ENCODE measurements at places on chromosomes 3 and 15. TPM values are rescaled to one million over a fixed set of nuclear protein-coding genes. Genes with fewer than 3 reads are reported as not detected.
A peak's percentile ranks its signal among the peaks of the same experiment; 100 is the strongest.

- H3K27me3 ChIP-seq: no peaks in the 10 kb centered on the region
- H3K4me3 ChIP-seq: no peak overlapping the region
- H3K4me1 ChIP-seq: no peaks in the 10 kb centered on the region
- no peak overlapping the region for H3K27ac ChIP-seq
- H3K36me3 ChIP-seq: no peaks in the 10 kb centered on the region
- no peak for DNase-seq
Measured at GRCh38 chr15:31925541-31925940, 104.8 kb upstream of the CHRNA7 start.

- H3K36me3 ChIP-seq: peaks cover 26% of the 10 kb centered on the region
- no peaks in the 10 kb centered on the region for H3K27me3 ChIP-seq
- no peaks in the 10 kb centered on the region for H3K4me1 ChIP-seq
Measured at GRCh38 chr15:44596511-44597010, 59.6 kb downstream of the EIF3J start.

DNA sequence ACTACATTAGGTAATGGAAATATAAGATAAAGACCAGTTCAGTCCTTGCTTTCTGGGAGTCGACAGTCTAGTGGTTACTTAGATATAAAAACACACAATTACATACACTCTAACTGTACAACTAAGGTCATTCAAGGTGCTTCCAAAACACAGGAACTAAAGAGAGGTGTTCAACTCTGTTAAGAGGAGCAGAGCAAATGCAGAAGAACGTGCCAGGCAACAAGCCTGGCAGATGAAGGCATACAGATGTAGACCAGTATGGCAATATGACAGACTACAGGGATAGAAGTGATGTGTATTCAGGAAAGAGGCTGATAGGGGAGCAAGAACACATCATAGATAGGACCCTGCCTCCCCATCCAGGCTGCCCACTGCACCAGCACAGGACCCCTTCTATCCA is 78.3 kb downstream of the CBLB start:
- H3K36me3 ChIP-seq: no peaks in the 10 kb centered on the region
- peaks cover 23% of the 10 kb centered on the region for H3K4me1 ChIP-seq
- H3K27me3 ChIP-seq: no peaks in the 10 kb centered on the region
- H3K4me3 ChIP-seq: no peak overlapping the region
- DNase-seq: no peak
- H3K27ac ChIP-seq: no peak overlapping the region

GRCh38 chr15:39511000-39511915 is 69.6 kb upstream of the THBS1 start:
- no peaks in the 10 kb centered on the region for H3K4me1 ChIP-seq
- H3K4me3 ChIP-seq: no peak overlapping the region
- H3K27me3 ChIP-seq: peaks cover 10% of the 10 kb centered on the region
- peaks cover 1% of the 10 kb centered on the region for H3K36me3 ChIP-seq

DNA sequence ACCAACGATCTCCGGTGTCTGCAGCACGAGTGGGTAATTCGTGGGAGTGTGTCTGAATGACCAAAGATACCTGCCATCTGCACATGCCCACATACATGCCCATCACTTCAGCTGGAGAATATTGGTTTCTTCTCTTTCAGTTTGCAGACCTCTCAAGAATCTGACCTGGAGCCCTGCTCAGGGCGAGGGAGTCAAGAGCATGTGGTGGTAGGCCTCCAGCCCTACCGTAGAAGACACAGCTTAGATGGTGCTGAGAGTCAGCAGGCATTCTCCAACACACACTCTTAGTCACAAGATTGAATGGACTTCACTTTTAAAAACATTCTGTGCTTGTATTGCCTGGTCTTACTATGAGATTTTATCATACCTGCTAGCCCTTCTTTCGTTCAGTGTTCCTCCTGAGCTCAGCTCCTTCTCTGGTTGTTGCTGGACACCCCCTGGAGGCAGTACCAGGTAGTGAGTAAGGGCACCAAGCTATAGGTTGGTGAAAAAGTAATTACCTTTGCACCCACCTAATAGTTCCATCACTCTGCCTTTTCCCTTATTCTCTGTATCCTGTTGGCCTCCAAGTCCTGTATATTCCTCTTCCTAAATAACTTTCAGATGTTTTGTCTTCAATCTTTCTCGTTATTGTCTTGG is 252.0 kb downstream of the CACNA2D3 start:
- H3K4me3 ChIP-seq: no peak overlapping the region
- DNase-seq: peak; percentile 22
- no peaks in the 10 kb centered on the region for H3K36me3 ChIP-seq
- H3K4me1 ChIP-seq: peaks cover 5% of the 10 kb centered on the region
- H3K27ac ChIP-seq: no peak overlapping the region

DNA sequence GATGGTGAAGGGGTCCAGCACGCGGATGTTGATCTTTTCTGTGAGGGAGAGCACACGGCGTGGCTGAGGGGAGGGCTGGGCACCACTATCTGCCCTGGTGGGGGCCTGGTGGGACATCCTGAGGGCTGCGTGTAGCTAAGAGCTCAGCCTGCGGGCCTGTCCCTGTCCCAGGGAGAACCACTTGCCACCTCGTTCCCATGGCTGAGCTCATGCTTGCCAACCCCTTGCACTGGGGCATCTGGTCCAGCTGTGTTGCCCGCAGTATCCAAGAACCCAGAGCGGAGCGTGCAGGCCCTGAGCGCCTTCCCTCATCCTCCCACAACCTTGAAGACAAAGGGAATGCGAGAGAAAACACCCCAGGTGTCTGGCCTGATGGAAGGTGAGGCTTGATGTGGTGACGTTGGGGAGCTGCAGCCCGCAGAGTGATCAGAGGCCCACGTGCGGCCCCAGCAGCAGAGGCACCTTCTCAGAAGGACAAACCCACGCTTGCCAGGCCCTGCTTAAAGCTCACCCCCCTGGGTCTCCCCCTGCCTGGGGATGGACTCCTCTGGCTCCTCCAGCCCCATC is 28.9 kb downstream of the TKT start:
- no peaks in the 10 kb centered on the region for H3K27me3 ChIP-seq
- no peak overlapping the region for H3K4me3 ChIP-seq
- DNase-seq: no peak
- no peak overlapping the region for H3K27ac ChIP-seq

GRCh38 chr3:117052395-117052794 is 342.8 kb downstream of the TUSC7 start:
- no peaks in the 10 kb centered on the region for H3K27me3 ChIP-seq
- no peak overlapping the region for H3K4me3 ChIP-seq
- no peak overlapping the region for H3K27ac ChIP-seq
- DNase-seq: no peak
- H3K4me1 ChIP-seq: peaks cover 14% of the 10 kb centered on the region

DNA sequence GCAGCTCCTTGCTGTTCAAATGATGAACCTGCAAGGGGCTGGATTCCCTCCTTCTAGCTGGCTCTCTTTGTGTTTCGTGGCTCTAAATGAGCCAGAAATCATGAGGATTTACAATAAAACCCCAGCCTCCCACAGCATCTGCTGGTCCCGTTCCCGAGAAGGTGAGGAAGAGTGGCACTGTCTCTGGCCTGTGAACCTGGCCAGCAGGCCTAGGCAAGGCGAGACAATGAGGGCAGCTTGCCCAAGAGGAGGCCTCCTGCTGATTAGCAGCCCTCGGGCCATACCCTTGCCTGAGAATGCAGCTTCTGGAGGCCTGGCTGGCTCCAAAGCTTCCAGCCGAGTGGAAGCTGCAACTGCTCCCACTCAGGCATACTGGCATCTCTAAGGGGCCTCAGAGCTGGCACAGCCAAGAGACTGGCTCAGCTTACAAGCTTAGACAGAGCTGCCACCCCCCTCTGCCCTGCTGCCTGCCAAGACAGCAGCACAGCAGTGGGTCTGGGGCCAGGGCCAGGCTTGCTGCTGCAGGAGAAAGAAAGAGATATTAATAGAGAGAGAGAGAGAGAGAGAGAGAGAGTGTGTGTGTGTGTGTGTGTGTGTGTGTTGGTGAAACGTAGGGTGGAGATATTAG is 76.5 kb downstream of the HMG20A start:
- H3K36me3 ChIP-seq: peaks cover 1% of the 10 kb centered on the region
- DNase-seq: no peak
- peaks cover 3% of the 10 kb centered on the region for H3K27me3 ChIP-seq
- no peak overlapping the region for H3K4me3 ChIP-seq

DNA sequence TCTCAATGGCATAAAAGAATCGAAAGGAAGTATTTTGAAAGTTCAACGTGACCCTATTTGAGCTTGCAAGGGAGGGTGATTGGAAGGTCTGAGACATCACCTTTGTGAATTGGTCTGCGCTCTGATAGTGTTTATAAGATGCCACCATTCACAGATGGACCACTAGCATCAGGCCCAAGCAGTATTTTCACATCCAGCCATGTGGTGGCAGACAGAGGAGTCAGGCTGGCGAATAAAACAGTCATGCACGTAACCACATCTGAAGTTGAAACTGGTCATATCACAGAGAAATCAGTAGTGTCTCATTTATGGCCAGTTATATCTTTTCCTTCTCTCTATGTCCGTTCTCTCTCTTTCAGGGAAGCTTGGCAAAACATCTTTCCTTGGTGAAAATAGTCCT is 170.1 kb upstream of the ONECUT1 start:
- no peaks in the 10 kb centered on the region for H3K27me3 ChIP-seq
- peaks cover 2% of the 10 kb centered on the region for H3K36me3 ChIP-seq
- peaks cover 21% of the 10 kb centered on the region for H3K4me1 ChIP-seq
- DNase-seq: no peak
- no peak overlapping the region for H3K4me3 ChIP-seq
- H3K27ac ChIP-seq: no peak overlapping the region

GRCh38 chr15:57401546-57401945 is 25.2 kb downstream of the CGNL1 start:
- DNase-seq: no peak
- peaks cover 4% of the 10 kb centered on the region for H3K36me3 ChIP-seq
- H3K4me3 ChIP-seq: no peak overlapping the region
- no peak overlapping the region for H3K27ac ChIP-seq

DNA sequence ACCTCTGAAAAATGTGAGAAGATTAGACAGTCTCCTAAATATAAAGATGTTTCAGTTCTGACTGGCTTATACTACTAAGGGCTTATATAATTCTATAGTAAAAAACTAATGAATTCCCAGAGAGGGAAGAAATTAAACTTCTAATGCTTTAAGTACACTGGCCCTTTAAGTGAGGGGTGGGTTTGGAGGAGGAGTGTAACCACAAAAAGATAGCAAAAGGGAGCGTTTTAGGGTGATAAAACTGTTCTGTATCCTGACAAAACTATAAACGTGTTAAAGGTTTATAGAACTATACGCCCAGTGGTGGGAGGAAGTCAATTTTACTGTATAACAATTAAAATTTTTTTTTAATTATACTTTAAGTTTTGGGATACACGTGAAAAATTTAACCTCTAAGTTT is 45.8 kb downstream of the CEP152 start:
- peaks cover 23% of the 10 kb centered on the region for H3K36me3 ChIP-seq
- no peak for DNase-seq
- H3K27ac ChIP-seq: no peak overlapping the region
- H3K4me1 ChIP-seq: no peaks in the 10 kb centered on the region
- H3K4me3 ChIP-seq: no peak overlapping the region

The MYO5C gene
- 63.9 TPM for total RNA-seq

The CYP1A1 gene
- total RNA-seq: 1.5 TPM

The RPL39L gene
- total RNA-seq: 11.5 TPM

The DUOXA2 gene
- total RNA-seq: not detected
